ENCODE measurements at places on chromosomes 5 and 9.

DNA sequence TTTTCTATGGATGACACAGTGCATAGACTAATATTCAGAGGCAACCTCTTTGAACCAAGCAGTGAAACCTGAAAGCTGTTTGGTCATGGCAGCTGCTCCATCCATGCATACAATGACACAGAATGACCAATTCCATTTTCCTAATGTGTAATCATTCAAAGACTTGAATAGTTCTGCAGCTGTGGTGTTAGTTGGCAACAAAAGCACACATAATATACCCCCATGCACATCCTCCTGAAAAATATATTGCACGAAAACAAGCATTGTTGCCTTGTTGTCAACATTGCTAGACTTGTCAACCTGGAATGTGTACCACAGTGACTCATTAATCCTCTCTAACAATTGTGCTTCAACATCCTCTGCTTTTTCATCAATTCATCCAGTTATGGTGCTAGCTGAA, 71.0 kb upstream of the SEMA6A start:
- no peak for DNase-seq

DNA sequence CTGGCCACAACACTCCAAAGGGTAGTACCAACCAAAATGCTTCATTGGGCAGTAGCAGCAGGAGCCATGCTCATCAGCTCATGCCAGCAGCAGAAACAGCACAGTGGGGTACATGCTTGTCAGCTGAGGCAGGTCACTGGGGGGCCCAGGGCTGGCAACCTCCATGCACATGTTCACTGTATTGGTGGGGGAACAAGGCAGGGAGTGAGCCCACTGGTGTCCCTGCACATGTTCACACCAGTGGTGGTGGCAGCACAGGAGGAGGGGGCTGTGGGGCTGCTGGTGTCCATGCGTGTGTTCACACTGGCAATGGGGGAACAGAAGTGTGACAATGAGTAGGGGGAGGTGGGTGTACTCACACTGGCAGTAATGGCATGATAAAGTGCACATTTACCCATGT, 254.3 kb upstream of the KIF2A start:
- DNase-seq, result no peak

- no peak for DNase-seq
These were observed 389.2 kb downstream of the MAT2B start for GRCh38 chr5:163894645-163895044.

- DNase-seq, result no peak
These were observed 23.0 kb upstream of the ECM2 start for GRCh38 chr9:92558612-92559374.

DNA sequence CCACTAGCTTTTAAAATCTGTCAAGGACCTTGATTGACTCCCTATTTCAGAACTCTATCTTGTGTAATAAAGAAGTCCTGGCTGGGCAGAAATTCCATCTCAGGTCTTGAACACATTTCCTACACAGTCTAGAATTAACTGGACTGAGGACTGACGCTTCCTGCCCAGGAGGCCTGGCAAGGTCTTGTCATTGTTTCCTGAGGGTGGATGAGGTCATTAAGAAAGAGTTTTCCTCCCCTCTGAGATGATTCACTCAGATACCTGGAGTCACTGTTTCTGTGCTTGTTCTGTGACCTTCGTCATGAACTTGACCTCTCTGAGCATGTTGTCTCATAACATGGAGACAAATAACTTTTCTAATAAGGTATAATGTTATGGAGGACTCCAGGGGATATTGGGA, 10.0 kb downstream of the MTAP start:
- DNase-seq, result no peak

DNA sequence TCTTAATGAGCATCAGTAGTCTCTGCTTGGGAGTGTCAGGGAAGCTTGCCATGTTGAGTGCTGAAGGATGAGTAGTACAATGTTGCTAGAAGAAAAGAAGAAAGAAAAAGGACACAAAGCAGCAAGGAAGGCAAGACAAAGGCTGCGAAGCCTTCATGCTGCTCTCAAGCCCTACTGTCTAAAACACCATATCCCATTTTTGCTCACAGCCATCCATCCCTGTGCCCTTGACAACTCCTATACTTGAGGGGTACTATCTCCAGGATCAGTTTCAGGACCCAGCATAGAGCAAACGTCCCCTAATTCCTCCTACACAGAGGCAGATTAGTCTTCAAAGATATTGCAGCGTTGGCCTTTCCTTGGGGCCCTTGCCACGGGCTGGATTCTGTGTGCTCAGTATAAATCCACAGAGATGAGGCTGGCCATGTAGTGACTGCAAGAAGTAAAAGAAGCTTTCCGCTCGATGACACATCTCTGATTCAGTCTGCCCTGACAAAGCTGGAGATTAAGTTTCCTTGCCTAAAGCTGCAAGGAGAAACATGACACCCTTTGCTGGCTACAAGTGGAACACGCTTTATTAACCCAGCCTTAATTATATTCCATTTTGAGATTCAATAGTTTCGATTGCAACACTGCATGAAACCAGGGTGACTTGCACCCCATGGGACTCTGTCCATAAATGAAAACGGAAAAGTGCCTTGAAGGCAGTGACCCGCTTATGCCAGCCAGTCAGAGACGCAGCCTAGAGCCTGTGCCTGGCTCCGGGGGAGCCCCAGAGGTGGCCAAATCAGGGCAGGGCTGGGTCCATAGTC, 304.6 kb downstream of the ACTL7B start:
- DNase-seq, result no peak

GRCh38 chr9:113853333-113853732, 22.8 kb upstream of the ZNF618 start:
- DNase-seq, result no peak

DNA sequence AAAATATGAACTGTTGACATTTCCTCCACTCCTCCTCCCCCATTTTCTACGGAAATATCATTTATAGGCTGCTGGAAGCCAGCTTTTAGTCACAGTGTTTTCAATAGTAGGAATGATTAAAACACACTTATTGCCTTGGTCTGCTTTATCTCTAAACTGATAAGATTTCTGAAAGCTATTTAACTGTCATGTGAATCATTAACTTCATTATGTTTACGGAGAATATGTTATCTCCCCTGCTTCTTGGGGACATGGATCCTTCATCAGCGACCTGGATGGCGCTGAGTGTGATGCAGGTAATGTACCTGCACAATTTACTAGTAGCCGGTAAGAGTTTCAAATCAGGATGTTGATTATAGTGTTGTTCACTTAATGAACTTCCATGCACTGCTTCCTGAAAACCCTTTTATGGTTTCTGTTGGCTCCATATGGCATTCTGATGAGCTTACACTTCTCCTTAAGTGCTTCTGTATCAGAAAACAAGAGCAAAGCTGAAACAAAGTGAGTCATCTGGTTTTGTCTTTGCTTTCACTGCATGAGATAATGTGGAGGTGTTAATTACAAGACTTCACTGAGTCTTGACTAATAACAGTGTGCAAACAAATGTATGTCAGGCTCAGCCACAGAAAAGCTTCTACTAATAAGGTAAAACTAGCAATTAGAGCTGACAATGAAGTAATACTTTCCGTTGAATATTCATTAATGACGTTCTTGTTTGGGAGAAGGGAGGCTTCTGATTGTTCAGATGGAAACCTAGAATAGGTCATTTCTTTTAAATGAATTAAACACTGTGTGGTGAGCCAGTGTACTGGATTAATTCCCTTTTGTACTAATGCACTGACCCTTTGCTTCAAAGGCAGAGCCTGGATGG, 162.4 kb upstream of the ZNF608 start:
- no peak for DNase-seq

DNA sequence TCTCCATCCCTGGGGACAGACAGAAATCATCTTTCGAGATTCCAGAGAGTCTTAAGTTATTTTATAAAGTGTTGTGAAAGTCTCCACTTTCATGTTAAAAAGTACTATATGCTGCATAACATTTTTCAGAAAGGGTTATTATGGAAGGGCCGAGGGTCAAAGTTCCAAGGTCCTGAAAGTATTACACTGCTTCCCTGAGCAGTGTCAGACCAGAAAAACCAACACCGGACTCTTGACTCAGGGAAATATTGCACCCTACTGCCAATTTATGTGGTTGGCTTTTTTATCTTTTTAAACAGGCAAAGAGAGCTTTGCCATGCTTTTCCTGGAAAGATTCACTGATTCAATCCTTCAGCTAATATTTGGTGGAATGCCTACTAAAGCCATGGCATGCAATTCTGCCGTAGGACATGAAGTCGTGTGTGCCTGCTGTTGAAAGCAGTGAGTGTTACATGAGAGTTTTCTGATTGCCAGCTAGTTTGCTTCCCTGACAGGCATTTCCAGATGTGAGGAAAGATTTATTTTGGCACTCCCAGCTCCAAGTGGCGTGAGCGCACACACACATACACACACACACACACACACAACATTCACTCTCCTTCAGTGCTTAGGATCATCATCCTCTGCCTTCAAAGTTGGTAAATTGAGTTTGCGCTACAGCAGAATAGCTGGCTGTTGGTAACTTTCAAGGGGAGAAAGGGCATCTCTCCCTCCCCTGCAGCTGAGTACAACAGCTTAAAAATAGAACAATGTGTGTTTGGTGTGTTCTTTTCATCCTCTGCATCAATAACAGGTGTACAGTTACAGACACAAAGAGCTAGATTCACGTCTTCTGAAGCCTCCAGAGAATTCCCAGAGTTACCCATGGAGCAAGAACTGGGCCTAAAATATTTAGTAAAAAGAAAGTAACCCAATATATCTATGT, 45.6 kb downstream of the SLC1A3 start:
- no peak for DNase-seq

DNA sequence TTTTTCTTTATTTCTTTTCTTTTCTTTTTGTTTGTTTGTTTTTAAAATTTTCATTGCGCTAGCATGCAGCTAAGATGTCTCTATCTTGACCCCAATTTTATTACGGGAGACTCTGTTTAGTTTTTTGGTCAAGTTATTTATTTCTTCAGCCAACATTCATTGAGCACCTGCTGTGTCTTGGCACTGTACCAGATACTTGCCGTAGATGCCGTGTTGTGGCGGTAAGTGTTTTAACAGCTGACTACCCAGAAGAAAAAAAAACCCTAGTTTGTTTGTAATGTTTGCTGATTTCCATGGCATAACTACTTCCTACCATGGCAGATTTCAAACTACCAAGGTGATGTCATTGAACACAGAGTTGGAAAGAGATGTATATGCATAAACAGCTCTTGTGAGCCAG, 65.0 kb downstream of the UGCG start:
- peak; percentile 47 for DNase-seq
